ENCODE measurements at places on chromosomes 13 and 19.
A peak's percentile ranks its signal among the peaks of the same experiment; 100 is the strongest.

DNA sequence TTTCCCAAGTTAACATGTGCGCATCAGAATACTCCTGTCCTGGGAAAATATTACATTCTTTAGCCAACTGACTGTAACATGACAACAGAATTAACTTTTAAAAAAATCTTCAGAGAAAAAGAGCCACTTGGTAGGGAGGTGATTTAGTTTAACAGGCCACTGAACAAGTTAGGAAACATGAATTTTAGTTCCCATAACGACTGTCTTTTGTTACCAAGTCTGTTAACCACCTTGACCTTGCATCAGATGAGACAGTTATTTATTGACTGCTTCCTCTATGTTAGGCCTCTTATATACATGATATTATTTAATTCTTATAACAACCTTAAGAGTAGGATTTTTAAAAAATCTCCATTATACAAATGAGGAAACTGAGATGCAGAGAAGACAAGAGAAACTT is 268.6 kb downstream of the NDFIP2 start:
- DNase-seq, result no peak

DNA sequence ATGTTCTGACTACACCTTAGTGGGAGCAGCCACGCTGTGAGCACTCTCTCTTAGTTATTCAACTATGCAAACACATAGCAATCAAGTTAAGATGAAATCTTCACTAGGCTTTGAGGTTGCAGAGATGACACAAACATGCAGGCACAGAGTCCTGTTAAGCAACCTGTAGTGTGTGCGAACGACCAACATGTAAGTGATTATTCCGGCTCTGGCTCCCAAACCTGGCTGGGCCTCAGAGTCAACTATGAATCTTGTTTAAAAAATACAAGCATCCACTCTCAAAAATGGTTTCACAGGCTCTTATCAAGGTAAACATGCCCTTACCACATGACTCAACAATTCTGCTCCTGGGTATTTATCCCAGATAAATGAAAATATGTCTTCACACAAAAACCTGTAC is 91.4 kb downstream of the IRS2 start:
- DNase-seq, result no peak

GRCh38 chr13:37106642-37107041 is 1.2 kb upstream of the CSNK1A1L start:
- no peak for DNase-seq

GRCh38 chr19:13396250-13397080 is 109.8 kb downstream of the CACNA1A start:
- no peak for DNase-seq

DNA sequence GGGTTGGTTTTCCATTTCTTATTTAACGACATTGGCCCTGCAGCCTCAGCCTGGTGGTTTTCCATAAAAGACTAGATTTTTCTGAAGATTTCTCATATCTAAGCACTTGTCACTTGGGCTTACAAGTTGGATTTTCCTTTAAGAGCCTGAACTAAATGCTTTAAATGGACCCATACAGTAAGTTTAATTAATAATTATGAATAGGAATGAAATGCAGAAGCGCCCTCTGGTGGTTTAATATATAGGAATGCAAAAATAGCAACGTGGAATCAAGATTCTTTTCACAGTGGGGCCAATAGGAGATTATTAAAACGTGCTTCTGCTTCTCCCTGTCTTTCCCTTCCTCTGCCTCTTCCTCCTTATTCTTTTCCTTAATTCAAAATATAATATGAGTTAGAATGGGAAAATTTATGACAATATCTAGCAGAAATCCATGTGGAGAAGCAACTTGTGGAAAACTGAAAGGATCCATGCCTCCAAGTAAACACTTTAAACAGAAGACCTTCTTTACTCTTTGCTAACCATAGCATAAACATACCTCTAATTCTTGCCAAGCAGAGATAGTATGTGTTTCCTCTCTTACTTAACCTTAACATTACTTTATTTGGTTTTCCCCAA is 324.0 kb downstream of the GPC5 start:
- DNase-seq, result no peak

GRCh38 chr13:73496711-73497110 is 437.9 kb downstream of the KLF5 start:
- no peak for DNase-seq

DNA sequence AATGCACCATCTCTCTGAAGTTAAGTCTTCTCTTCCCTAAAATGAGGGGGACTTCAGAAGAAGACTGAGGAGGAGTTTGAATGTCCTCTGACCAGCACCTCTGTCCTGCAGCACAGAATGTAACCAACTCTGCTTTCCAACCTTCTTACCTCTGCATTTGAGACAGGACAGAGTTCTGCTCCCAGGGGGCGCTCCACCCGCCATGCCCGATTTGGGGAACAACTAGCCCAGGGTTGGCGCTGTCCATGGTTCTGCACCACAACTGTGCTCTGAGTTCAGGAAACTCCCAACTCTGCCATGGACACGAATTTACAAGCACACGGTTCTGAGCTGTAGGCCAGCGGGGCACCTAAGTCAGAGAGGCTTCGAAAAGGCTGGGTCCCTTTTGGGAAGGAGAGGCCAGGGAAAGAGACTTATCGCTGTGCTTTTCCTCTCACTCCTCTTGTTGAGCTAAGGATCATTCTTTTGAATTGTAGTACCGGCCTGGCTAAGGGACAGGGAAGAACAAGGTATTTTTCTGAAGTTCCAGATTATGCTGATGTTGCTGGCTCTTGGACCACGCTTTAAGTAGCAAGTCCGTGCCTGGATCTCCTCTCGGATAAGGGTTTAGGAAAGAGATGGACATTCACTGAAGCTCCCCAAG is 22.2 kb downstream of the SIGLEC5 start:
- DNase-seq, result peak; percentile 38

DNA sequence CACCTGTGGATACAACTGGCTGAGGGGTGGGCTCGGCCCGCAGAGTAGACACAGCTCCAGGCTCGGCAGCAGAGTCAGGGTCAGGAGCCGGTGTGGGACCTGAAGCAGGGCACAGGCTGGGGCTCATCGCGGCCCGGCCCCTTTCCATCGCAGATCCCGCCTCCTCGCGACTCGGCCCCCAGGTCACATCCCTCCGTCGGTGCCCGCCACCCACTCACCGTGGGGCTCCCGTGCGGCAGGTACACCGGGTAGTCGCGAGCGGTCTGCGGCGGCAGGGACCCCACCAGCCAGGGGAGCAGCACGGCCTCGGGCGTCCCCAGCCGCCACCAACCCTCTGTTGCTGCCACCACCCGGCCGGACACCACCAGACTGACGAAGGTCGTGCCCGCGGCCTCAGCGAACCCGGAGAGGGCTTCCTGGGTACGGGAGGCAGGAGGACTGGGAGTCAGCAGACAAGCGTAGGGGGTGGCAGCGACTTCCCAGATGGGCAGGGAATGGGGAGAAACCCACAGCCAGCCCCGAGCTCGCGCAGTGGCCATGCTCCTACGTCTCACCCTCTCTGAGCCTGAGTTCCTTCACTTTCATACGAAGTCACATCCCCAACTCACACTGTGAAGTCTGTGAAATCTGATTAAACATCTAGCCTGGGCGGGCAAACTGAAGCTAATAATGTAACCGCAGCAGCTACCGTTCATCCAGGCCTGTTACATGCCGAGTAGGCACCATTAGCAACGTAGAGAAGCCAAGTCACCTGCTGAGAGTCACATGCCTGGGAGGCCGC is 3.7 kb downstream of the FUZ start:
- no peak for DNase-seq

DNA sequence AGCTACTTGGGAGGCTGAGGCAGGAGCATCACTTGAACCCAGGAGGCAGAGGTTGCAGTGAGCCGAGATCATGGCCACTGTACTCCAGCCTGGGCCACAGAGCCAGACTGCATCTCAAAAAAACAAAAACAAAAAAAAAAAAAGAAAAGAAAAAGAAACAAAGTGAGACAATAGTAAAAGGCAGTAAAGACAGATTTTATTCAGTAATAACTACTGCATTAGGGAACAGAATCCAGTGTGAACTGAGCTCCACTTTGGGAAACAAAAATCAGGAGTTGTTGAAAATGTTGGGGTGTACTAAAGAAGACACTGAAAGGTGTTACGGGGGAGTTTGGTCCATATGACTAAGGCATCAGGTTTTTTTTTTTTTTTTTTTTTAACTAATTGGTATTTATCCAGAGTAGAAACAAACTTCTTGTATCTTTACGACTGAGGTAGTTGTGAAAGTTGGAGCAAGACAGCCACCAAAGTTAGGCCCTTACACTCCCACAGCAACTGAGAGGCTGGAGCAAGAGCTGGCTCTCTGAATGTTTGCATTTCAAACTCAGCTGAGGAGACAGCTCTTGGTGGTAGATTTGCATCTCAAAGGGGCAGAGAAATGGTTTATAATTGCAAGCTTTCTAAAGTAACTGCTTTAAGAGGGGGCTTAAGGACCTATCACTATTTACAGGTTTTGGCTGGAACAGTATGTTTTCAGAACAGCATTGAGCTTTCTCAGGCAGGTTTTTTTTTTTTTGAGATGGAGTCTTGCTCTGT is 24.2 kb downstream of the ZNF607 start:
- no peak for DNase-seq

- DNase-seq, result no peak
Measured at GRCh38 chr13:44857061-44857460, 132.2 kb downstream of the NUFIP1 start.

DNA sequence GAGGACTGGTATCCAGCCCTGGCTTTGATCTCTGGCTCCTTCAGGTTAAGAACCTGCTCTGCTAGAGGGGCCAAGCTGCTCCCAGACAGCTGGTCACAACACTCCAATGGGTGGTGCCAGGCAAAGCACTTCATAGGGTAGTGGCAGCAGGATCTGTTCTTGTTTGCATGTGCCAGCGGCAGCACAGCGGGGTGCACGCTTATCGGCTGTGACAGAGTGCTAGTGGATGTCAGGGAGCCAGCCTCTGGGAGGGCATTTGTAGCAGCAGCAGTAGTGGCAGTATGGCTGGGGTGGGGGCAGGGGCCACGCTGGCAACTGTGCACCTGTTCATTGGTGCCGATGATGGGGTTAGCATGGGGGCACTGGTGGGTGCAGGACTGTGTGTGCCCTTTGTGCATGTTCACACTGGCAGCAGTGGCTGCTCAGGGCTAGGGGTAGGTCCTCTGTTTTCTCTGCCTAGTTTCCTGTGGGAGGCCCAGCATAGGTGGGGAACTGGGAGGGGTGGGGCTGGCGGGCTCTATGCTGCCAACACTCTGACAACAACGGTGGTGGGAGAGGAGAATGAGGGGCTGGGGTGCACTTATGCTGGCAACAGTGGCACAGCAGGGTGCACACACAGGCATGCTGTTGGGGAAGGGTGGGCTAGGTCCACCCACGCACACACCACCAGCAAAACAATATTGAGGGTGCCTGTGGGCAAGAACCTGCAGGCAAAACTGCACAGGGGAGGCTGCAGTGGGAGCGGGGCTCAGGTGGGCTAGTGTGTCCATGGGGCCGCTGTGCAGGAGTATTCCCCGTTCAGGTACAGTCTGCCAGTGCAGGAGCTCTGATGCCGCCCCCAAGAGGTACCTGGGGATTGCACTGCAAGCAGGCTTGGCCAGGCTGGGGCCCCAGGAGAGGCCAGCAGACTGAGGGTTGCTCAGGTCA is 19.3 kb downstream of the AP1M1 start:
- DNase-seq, result no peak

DNA sequence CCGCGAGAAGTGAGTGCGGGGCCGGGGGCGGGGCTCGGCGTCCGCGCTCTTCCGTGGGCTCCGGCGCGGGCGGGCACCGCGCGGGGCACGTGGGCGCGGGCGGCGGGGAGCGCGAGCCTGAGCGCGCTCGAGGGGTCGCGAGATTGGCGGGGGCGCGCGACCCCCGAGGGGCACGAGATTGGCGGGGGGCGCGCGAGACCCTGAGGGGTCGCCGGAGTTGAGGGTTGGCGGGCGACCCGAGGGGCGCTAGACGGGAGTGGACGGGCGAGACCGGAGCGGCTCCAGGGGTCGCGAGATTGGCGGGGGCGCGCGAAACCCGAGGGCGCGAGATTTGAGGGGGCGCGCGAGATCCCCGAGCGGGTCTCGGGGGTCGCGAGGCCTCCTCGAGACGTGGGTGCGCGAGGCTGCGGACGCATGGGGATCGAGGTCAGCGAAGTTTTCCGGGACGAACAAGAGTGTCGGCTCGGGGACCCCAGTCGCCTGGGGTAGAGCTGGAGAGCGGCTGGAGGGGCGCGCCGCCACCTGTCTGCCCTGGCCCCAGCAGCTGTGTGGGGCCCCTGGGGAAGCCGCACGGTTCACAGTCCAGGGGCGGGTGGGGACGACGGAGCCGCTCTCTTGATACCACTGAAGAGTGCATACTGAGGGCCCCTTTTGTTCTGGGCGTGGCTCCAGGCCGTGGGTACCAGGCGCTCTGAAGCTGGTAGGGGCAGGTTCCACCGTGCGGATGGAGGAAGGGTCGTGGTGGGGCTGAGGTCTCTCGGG is 682 bp downstream of the SSBP4 start:
- DNase-seq, result no peak

GRCh38 chr19:7247155-7247554 is 47.1 kb downstream of the INSR start:
- no peak for DNase-seq

- no peak for DNase-seq
Measured at GRCh38 chr19:13983213-13983889, 22.8 kb downstream of the RFX1 start.

DNA sequence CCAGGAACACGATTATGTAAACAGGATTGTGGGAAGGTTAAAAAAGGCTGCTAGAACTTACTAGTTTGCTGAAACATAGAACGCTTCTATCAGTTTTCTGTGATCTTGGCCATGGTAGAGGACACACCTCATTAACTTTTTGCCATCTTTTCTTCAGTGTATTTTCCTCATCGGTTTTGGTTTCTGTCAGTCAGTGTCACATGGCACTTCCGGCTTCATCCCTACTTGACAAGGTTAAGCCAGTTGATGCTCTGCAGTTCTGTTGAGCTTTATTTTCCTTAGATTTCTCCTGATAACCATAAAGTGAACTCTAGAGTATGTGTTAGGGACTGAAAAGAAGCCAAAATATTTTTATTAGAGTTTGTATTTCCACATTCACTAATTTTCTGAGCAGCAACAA is 147.5 kb downstream of the NDFIP2 start:
- DNase-seq, result no peak

DNA sequence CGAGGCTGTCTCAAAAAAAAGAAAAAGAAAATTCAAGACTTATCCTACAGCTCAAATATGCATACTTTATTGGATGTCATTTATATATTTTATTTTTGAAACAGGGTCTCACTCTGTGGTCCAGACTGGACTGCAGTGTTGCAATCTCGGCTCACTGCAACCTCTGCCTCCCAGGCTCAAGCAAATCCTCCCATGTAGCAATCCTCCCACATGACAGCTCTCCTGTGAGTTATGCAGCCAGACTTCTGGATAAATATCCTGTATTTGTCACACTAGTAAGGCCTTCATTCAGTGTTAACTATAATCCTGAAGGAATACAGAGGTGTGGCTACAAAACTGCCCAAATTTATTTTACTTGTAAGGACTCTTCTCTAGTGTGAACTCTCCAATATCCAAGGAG is 7.2 kb downstream of the ZNF552 start:
- DNase-seq, result no peak

DNA sequence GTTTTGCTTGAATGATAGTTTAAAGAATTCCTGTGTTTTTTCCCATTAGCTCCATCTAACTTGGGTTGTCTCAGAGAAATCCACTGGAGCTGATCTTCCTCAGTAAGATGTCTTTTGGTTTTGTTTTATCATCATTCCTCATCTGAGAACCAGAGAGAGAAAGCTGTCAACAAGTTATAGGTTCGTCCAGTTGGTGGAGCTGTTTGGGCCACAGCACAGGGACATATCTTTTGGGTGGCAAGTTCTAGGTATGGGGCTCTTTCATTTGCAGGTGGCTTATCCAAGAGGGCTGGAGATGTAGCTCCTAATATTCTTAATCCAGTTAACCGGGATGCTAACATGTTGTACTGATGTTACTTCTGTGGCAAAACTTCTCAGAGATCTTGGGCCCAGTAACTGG is 174.2 kb downstream of the KCNRG start:
- DNase-seq, result no peak

- no peak for DNase-seq
Measured at GRCh38 chr19:19540064-19540714, 2.1 kb downstream of the CILP2 start.
